ENCODE measurements at places on chromosomes 6 and 20.
A peak's percentile ranks its signal among the peaks of the same experiment; 100 is the strongest.

DNA sequence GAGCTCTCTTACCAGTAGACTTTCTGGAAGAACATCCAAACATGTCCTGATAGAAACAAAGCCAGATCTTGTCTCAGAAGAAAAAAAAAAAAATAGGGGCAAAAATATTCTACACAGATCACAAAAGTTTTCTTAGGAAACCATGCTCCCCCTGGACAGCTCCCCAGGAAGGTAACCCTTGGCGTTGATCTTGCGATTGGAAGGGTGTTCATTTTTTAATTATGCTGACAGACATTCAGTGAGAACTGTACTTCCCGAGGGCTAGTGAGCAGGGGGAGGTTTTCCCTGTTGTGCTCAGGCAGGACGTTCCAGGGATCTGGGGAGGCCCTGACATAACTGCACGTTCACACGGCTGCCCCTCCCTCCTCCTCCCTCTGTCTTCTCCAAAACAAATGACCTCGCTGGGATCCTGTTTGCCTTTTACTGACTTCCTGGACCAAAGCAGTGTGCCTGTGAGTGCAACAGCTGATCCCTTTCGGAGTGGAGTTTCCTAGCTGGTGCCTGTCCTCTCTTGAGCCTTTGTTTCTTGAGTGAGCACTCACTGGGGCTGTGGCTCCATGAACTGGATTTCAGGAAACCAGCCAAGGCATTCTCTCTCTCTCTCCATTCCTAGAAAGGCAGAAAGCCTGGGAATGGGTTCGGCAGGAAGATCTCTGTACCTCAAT lies 46.7 kb downstream of the MARCKS start:
- DNase-seq = peak; percentile 50

GRCh38 chr6:162251257-162251656 lies 476.3 kb downstream of the PRKN start:
- no peak for DNase-seq

GRCh38 chr6:14276667-14277404 lies 159.3 kb downstream of the CD83 start:
- DNase-seq = no peak

DNA sequence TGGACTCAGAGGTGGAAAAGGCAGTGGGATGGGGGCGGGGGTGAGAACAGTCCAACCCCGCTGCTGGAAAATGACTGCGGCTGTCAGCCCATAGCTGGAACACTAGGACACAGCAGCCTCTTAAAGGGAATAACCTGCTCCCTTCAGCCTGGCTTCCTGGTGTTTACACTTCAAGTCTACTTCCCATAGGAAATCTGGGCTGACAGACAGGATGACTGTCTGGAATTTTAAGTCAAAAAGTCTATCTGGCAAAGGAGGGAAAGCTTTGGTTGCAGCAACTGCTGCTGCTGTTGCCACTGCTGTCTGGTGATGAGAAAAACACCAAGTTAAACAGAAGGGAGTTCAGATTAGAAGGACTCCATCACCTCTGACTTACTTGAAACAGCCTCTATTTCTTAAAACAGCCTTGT lies 44.9 kb downstream of the TNFRSF21 start:
- DNase-seq = peak; percentile 60

GRCh38 chr20:62765432-62766070 lies 30.7 kb upstream of the MRGBP start:
- DNase-seq = no peak

DNA sequence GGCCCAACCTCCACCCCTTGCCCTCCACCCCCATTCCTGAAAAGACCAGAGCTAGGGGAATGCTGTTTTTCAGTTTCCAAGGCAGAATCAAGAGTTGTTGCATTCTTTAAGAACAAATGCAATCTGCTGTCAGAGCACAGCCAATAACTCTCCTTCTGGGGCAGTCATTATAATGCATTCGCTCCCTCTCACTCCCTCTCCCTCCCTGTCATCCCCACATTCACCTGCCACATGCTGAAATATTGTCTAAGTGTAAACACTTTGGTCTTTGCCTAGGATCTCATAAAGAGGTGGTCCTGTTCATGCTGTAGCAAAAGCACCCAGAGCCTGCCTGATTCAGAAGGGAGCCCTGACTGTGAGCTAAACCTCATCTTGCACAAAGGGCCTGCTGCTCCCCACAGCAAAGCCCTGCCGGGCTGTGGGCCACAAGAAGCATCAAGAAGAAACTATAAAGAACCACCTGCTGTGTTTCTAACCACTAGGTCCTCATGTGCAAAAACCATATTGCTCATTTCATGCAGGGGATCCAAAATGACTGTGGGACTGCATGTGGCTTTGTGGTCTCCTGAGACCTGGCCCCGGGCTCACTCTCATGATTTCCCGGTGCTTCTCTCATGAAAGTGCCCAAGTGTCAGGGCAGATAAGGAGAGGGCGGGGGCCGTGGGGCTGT lies 85.6 kb downstream of the GPR6 start:
- no peak for DNase-seq

DNA sequence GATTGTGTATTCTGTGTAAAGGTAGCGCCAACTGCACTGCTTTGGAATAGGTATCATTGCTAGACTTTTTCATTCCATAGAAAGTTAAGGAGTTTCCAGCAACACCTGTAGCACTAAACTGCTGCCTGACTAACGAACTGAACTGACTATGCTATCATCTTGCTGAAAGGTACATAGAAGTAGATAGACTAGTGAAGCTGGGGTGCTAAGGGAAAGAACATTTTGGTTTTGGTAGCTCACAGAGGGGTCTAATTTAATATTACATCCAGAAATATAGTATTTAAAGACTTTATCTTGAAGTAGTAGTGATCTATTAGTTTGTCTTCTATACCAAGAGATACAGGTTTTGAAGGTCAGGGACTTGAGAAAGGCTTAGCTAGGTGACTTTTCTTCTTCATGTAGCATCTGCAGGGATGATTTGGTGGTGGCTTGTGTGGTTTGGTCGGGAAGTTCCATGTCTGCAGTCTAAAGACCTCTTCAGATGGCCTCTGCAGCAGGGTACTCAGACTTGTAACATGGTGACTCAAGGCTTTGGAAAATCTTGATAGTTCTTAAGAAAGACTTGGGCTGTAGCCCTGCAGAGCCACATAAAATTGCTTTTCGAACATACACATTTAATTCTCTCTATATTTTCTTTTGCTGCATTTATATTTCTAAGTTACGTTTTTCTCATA lies 10.2 kb downstream of the SENP6 start:
- DNase-seq = no peak
